ENCODE measurements at places on chromosomes 6 and 20.

GRCh38 chr20:38843346-38843745 is 37.8 kb downstream of the PPP1R16B start:
- DNase-seq = no peak

DNA sequence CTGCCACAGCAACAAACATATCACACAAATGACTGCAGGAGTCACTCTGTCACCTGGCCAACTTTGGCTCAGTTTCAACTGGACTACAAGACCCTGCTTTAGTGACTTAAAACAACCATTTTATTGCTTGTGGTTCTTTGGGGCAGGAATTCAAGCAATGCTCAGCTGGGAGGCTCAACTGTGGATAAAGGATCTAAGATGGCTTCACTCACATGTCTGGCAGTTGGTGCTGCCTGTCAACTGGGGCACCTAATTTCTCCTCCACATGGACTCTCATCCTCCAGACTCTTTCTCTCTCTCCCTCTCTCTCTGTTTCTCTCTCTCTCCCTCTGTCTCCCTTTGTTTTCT is 2.8 kb upstream of the EPB41L2 start:
- DNase-seq = peak; percentile 43

GRCh38 chr20:20829681-20830080 is 117.2 kb upstream of the RALGAPA2 start:
- DNase-seq = no peak

DNA sequence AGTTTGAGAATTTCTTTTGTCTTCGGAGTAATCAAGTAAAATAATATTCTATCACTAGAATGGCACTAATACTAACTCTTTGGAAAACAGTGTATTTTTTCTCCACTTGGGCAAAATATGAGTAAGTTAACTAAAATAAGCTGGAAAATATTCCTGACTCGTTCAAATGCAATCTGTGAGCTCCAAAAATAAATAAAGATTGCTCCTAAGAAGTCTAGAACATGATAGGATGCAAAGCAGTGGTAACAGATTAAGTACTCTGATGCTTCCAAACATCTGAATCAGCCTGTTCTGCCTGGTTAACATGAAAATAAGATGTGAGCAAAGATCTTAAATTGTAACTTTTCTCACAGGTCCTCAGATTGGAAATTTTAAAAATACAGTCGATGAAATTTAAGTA is 285.1 kb upstream of the ID4 start:
- DNase-seq = no peak

DNA sequence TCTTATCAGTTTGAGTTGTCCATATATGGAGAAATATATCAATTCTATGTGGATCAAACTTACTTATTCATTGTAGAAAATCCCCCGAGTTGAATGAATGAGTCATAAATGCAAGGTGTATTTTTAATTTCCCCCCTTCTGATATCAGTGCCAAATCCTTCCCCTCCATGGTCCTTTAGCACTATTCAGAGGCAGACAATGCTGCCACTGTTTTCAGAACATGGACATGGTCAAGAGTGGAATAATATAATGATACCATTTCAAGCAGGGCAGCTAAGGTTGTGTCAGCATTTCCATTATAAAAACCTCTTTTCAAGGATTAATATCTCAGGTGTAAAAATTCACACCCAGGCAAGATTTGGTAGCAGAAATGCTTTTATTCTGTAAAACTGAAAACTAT is 244.0 kb downstream of the FOXC1 start:
- DNase-seq = no peak

- DNase-seq = peak; percentile 58
Observed at GRCh38 chr6:149545258-149545753, 537 bp downstream of the PPIL4 start.

GRCh38 chr6:110233770-110234374 is 53.6 kb downstream of the CDC40 start:
- DNase-seq = peak; percentile 22

DNA sequence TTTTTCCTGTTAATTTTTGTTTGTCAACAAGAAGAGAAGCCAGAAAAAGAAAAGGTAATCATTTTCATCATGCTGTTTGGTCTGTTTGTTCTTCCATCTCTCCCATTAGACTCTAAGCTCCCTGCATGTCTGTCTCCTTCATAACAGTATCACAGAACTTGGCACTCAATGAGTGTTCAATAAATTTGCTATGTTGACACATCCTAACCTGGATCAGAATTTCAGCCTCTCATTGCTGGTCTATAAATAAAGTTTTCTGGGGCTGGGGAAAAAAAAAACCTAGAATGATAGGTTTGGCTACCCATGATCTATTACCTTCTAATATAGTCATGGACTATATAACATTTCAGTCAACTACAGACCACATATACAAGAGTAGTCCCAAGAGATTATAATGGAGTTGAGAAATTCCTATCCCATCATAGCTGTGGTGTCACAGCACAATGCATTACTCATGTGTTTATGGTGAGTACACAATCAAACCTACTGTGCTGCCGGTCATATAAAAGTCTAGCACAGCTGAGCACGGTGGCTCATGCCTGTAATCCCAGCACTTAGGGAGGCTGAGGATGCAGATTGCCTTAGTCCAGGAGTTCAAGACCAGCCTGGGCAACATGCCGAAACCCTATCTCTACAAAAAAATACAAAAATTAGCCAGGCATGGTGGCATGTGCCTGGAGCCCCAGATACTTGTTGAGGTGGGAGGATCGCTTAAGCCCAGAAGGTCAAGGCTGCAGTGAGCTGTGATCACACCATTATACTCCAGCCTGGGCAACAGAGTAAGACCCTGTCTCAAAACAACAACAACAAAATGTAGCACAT is 5.9 kb downstream of the NUDT3 start:
- peak; percentile 94 for DNase-seq

DNA sequence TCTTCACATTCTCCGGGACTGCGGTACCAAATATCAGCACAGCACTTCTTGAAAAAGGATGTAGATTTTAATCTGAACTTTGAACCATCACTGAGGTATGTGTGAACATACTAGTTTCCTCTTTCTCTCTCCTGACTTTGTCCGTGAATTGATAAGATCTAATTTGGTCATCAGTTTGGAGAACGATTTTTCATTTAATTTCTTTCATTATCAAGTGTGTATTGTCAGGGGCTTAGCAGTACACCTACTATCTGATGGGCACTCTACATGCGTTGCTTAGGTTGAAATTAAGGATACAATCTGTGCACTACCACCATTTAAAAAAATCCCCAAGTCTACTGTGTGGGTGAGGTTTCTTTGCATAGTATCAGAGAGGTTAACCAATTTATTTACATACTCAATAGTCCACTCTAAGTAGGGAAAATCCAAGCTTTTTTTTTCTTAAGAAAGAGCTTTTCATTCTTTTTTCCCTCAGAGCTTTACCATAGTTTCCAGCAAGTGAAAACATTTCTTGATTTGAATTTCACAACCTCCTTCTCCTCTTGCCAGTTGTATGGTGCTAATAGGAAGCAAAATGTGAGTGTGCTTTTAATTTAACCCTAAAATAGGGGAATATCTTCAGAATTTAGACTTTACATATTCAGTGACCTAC is 105.4 kb upstream of the ESR1 start:
- DNase-seq = no peak

Measured in LHCN-M2 (cell line).